Activated naive CD4-positive, alpha-beta T cell treated with anti-CD3 and anti-CD28 coated beads, Interleukin-2, amount 50 U/mL, for 16 hours (primary cell): ENCODE measurements at places on chromosomes 1 and 21.
A peak's percentile ranks its signal among the peaks of the same experiment; 100 is the strongest.

DNA sequence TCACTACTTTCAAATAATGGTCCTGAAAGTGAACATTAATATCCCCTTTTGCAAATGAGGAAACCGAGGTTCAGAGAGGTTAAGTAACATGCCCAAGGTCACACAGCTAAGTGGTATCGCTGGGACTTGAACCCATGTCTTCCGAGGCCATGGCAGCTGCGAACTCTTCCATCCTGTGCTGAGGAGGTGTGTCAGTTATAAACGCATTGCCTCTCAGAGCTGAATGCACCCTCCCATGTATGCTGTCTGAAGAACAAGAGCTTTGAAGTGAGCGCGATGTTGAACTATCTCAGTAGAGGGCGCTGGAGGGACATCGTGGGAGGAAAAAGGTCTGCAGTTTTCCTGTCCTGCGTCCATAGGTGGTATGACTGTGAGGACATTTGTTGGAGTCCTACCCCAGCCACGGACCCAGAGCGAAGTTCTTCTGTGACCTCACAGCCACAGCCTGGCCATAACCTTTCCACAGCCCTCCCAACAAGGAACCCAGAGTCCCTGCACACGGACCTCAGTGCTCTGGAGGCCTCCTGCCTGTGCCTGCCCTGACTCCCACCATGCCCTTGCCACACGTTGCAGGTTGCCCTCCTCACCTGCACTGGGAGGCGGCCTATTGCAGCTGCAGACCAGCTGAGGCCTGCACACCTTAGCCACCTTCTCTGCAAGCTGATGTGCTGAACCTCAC, 7.5 kb downstream of the MYOC start:
- DNase-seq, result peak; percentile 61

DNA sequence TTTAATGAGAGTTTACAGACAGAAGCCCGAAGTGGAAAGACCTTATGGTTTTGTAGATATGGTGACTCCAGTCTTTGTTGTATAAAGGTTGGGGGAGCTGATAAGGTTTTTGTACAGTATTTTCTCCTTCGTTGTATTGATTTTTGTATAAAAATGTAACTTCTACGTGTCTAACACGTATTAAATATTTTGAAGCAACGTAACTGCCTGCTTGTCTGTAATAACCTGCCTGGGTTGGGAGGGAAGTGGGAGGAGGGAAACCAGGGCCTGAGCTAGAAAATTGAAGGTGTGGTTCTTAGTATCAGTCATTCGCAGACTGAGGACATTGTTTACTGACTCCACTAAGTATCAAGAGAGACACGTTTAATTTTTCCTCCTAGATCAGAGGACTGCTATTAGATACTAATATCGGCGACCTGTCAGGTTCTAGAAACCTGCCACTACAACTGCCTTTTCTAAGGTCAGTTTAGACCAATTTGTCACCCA, 2.2 kb downstream of the IER5 start:
- peak; percentile 30 for DNase-seq

GRCh38 chr1:4754816-4755215, 100.4 kb downstream of the AJAP1 start:
- no peak for DNase-seq

GRCh38 chr21:44495611-44496563, 40.6 kb downstream of the LRRC3 start:
- no peak for DNase-seq

DNA sequence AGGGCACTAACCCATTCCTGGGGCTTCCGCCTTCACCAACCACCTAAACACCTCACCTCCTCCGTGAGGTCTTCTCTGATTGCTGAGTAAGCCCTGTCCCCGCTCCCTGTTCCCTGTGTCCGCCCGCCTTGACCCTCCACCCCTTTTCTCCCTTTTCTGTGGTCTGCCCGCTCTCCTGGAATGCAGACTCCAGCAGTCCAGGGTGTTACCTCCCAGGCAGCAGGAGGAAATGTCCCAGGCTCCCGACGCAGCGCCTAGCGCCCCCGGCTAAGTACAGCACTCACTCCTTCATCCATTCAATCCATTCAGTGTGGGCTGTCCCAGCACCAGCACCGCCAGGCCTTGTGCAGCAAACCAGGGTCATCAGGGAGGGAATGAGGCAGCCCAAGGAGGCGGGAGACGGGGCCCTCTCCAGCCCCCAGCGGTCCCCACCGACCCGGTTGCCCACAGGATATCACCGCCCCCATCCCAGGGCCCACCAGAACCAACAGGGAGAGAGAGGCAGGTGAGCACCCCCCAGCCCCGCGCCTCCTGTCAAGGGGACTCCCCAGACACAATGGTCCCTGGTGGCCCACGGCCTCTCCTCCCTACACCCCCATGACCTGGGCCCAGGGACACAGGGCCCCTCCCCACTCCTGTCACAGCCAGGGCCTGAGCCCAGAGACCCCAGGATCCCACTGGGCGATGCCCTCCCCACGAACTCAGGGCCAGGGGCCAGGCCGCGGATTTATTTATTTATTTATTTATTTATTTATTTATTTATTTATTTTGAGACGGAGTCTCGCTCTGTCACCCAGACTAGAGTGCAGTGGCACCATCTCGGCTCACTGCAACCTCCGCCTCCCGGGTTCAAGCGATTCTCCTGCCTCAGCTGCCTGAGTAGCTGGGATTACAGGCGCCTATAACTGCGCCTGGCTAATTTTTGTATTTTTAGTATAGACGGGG, 10.2 kb downstream of the TNFRSF14 start:
- DNase-seq, result no peak

- DNase-seq, result no peak
Observed at GRCh38 chr1:6162773-6163172, 17.3 kb downstream of the CHD5 start.

GRCh38 chr1:207821464-207822045, 69.7 kb downstream of the CD46 start:
- no peak for DNase-seq

- no peak for DNase-seq
Observed at GRCh38 chr1:22196041-22196440, 53.1 kb upstream of the WNT4 start.

GRCh38 chr1:21007876-21008275, 168.8 kb downstream of the EIF4G3 start:
- no peak for DNase-seq

GRCh38 chr1:159961636-159962035, 7.6 kb upstream of the SLAMF9 start:
- DNase-seq, result no peak

DNA sequence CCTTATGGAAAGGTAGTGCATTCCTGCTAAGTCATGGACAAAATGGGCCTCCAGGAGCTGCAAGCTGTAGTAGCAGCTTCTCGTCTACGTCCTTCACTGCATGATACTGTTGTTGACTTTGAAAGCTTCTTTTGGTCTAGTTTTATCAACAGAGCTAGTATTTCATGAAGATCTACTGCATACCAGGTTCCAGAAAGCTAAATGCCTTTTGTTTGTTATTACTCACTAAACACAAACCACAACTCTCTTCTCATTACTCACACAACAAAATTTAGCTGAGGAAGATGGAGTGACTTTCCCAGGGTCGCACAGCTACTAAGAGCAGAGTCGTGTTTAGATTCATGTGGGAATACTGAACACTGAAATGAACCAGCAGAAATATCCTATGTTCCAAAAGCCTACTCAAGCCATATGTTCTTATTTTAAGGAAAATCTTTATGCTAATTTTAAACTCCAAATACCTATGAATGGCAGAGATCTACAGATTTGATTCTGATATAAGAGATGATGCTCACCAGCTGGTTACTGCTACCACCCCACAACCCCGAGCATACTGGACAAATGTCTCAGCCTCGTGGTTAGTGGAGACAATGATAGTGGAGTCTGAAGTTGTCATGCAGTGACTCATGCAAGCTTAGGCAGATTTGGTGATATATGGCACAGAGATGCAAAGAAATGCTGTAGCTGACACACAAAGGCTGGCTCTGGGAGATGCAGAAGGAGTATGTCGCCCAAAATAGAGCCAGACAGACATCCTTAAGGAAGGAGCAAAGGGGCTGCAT, 20.6 kb downstream of the PGBD2 start:
- DNase-seq, result no peak

- peak; percentile 23 for DNase-seq
Observed at GRCh38 chr1:116711263-116711840, 42.9 kb upstream of the CD2 start.

GRCh38 chr1:58813361-58813760, 29.5 kb upstream of the JUN start:
- no peak for DNase-seq

DNA sequence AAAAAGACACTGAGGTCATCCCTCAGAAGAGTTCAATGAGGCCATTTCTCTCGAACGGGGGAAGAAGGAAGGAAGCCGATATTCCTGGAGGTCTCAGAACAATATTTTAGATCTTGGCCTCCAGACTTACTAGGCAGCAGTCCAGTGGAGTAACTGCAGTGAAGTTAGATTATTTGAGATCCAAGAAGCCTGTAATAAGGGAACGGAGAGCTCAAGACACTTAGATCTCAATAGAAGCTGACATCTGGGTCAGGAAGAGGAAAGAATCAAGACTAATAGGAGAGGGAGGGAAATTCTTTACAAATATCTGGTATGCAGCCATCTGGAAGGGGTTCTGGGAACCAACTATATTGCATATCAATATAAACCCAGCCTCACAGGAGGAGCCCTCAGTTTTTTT, 13.6 kb upstream of the ENAH start:
- no peak for DNase-seq

GRCh38 chr1:24201941-24202440, 14.9 kb upstream of the IFNLR1 start:
- peak; percentile 51 for DNase-seq

- no peak for DNase-seq
Observed at GRCh38 chr1:224498574-224499170, 64.1 kb upstream of the WDR26 start.

DNA sequence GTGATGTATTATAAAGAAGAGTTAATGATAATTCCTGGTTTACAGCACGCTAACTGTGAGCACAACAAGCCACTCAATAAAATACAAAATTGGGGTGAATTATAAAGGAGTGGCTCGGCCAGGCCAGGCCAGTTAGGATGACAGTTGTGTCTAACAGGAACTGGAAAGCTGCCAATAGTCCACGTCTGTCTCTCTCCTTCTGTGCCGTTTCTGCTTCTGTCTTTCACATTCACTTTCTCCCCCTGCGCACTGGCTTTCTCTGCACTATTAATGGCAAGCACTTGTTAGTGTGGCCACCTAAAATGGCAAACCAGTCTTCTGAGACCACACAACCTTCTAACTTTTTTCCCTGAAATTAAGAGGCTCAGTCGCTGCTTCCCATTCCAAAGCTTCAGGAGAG, 394.3 kb downstream of the NTNG1 start:
- no peak for DNase-seq
